Frontal cortex (tissue), 4 donors: ENCODE measurements at places on chromosomes 1 and 21. TPM values are rescaled to one million over a fixed set of nuclear protein-coding genes. Genes with fewer than 3 reads are reported as not detected.

GRCh38 chr1:159791031-159791430, 10.3 kb downstream of the DUSP23 start:
- no peak for DNase-seq

DNA sequence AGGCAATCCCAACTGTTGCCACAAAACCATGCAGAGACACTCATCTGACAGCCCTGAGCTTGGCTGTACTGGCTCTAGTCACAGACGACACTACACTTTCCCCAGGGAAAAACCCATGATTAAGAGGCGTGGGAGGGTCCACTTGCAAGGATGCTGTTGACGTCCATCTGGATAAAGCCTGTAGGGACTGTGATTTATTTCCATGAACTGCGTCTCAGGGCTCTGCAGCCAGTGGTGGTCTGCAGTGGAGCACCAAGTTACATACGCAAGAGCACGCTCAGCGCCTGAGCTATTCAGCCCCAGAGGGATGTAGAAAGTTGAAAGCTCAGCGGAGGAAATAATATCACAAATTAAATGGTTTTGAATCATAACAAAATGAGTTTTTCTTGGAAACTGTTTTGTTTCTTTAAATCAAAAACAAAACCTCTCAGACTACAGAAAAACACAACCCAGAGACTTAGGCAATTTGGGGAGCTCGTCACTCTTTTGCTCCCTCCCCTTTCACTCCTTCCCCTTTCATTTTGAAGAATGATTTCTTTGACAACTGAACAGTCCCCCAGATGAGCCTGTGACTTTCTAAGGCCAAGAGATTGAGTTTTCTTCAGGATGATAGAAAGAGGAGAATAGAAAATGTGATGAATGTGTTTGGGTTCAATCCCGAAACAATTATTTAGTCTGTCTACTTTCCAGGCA, 71.2 kb downstream of the NGF start:
- DNase-seq = no peak

GRCh38 chr1:204094313-204094729, 21.4 kb downstream of the SOX13 start:
- no peak for DNase-seq

- DNase-seq = no peak
Observed at GRCh38 chr1:165435801-165436200, 9.1 kb downstream of the RXRG start.

DNA sequence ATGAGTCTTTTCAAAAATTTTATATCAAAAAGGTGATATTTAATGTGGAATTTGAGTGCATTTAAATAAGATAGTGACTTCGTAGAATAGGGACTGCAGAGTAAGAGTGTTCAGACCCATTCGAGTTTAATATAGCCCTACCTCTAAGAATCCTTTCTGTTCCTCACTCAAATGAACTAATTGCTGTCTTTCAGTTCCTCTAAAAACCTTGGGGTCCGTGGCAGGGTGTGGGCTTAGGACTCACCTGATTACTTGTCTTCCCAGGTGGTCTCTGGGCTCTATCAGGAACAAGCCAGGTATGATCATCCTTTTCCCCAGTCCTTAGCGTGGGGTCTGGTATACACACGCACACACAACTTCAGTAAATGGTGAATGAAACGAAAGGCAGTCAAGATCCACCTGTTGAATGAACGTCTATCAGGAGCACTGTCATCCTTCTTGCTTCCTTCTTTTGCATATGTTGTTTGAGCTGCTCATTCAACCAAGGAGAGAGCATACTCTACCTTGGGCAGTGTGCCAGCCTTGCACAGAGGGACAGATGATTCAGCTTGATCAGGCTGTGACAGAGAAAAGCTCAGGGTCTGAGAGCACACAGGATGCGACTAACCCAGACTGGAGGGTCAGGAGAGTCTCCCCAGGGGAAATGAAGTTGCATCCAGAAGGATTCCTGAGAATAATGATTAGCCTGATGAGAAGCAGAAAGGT, 1.2 kb upstream of the RNF11 start:
- DNase-seq = no peak

GRCh38 chr1:192830595-192831246, 21.9 kb downstream of the RGS2 start:
- no peak for DNase-seq

GRCh38 chr1:197675583-197676208, 99.6 kb downstream of the DENND1B start:
- DNase-seq = no peak

Gene CTH
- total RNA-seq = 4.9 TPM

Gene TTC39A
- total RNA-seq = 1.2 TPM

Gene PTGS2
- total RNA-seq = 2.4 TPM

Gene AADACL3
- total RNA-seq = not detected

Gene EXTL1
- 1.2 TPM for total RNA-seq
